ENCODE measurements at places on chromosomes 1 and 21. TPM values are rescaled to one million over a fixed set of nuclear protein-coding genes. Genes with fewer than 3 reads are reported as not detected.

Gene TCHHL1
- not detected for total RNA-seq

Gene KIF2C
- total RNA-seq: 0.39 TPM

Gene OR2L13
- total RNA-seq: not detected

Gene GUK1
- total RNA-seq: 202 TPM

Gene HUNK
- total RNA-seq: 0.81 TPM

Gene C4BPA
- not detected for total RNA-seq

Gene NTRK1
- 1.5 TPM for total RNA-seq

Gene CBS
- 13.3 TPM for total RNA-seq

Gene RAB7B
- 6.0 TPM for total RNA-seq

Gene CFAP74
- not detected for total RNA-seq

Gene GBP7
- total RNA-seq: not detected

Gene CASQ1
- total RNA-seq: 24.7 TPM

Gene CACNA1S
- total RNA-seq: not detected

Gene TDRD10
- total RNA-seq: 4.1 TPM

Gene NIT1
- total RNA-seq: 28.7 TPM

Gene BNIPL
- total RNA-seq: 0.23 TPM

Gene PLXNA2
- 26.6 TPM for total RNA-seq

Gene NHLH1
- total RNA-seq: 0.09 TPM

Gene WNT9A
- 1.8 TPM for total RNA-seq

Gene BSND
- total RNA-seq: not detected

Gene SPRR2A
- not detected for total RNA-seq

Gene FCER1G
- 40.3 TPM for total RNA-seq

Gene EPHA2
- 8.9 TPM for total RNA-seq

Gene FAM72C
- not detected for total RNA-seq

Gene FLG2
- not detected for total RNA-seq

Gene BEND5
- total RNA-seq: 4.0 TPM

Gene DIO1
- not detected for total RNA-seq

Gene TMEM61
- total RNA-seq: not detected

Gene ST6GALNAC5
- total RNA-seq: 1.1 TPM

Gene PRUNE1
- 66.0 TPM for total RNA-seq
